ENCODE measurements at places on chromosomes 1 and 21. TPM values are rescaled to one million over a fixed set of nuclear protein-coding genes. Genes with fewer than 3 reads are reported as not detected.

DNA sequence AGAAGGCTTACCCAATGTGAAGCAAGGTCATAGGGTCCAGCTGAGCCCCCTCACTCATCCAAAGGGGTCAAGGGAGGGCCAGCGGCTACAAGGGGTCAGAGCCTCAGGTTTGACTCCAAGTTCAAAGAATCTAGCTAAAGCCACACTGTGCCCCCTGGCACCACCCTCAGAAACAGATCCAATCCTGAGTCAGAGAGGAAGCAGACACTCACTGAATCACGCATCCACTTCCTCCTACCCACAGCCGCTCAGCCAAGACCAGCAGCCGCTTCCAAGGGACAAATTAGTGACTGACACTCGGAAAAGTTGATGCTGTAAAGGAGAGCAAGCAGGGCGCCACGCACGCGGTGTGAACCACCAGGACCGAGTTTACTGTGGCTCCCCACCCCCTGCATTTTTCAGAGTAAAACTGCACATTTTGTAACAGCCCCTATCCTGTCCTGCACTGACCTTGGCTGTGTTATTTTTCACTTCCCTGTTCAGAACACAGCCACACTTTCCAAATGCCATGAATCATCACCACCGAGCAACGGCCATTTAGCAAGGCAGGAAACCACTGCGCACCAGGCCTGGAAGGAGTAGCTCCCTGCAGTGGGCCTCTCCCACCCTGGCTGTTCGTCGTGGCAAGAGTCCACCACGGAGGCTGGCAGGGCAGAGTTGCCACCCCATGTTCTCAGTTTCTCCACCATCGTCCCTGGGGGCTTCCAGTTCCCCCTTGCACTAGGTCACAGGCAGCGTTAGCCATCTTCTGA is 147.8 kb downstream of the TOMM20 start:
- DNase-seq = peak; percentile 90

- peak; percentile 54 for DNase-seq
Observed at GRCh38 chr1:30535595-30536325, 187.6 kb downstream of the MATN1 start.

GRCh38 chr1:36339215-36339614 is 15.8 kb upstream of the EVA1B start:
- DNase-seq = no peak

DNA sequence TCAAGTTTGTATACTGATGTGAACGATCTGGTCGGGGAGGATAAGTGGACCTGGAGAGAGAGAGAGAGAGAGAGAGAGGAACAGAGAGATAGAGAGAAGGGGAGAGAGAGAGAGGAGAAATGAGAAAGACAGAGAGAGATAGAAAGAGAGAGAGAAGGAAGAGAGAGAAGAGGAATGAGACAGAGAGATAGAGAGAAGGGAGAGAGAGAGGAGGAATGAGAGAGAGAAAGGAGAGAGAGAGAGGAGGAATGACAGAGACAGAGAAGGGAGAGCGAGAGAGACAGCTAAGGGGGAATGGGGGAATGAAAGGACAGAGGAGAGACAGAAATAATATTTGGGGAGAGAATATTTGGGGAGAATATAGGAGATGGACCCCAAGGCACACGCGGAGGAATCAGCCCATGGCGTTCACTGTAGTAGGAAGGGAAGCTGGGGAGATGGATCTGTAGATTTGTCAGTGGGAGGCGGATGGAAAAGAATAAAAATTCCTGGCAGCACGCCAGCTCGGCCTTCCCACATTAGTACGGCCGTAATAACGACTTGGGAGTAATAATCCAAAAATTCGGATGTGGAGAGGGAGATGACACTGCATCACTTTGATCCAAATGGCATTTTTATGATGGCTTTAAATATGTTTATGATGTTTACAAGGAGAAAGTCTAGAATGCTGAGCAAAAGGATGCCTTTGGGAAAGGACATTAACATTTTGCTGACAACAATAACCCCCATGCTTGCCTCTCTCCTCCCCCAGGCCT is 159.8 kb upstream of the KCNJ6 start:
- no peak for DNase-seq

DNA sequence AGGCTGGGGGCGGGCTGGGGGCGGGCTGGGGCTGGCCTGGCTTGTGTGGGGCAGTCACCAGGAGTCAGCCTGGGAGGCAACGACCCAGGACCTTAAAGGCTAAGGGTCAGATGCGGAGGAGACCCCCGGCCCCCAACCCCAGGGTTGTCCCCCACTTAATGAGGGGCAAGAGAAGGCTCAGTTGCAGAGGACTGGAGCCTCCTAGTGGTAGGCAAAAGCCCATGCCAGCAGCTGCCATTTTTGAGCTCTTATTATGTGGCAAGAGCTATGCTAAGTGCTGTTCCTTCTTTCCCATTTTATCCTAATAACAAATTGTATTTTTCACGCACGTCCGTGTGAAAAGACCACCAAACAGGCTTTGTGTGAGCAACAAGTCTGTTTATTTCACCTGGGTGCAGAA is 8.0 kb downstream of the KIAA1614 start:
- DNase-seq = no peak

The VPS13D gene
- total RNA-seq = 68.2 TPM

The FRRS1 gene
- total RNA-seq = 4.0 TPM

The FMO5 gene
- 0.62 TPM for total RNA-seq

Data from cardiac septum (tissue), 1 donor.